Retinal pigment epithelial cell (primary cell): ENCODE measurements at places on chromosomes 16 and 17.
A peak's percentile ranks its signal among the peaks of the same experiment; 100 is the strongest.

DNA sequence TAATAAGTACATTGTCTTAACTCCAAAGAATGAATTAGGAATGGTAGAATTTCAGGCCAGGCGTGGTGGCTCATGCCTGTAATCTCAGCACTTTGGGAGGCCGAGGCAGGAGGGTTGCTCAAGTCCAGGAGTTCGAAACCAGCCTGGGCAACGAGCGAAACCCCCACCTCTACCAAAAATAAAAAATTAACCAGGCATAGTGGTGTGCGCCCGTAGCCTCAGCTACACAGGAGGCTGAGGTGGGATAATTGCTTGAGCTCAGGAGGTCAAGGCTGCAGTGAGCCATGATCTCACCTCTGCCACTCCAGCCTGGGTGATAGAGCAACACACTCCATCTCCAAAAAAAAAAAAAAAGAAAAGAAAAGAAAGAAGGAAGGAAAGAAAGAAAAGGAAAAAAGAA lies 18.5 kb upstream of the BBS2 start:
- DNase-seq: no peak

- DNase-seq: no peak
These were observed 197.5 kb downstream of the FTO start for GRCh38 chr16:53901408-53901807.

- no peak for DNase-seq
These were observed 70.7 kb downstream of the CMIP start for GRCh38 chr16:81515281-81515680.

DNA sequence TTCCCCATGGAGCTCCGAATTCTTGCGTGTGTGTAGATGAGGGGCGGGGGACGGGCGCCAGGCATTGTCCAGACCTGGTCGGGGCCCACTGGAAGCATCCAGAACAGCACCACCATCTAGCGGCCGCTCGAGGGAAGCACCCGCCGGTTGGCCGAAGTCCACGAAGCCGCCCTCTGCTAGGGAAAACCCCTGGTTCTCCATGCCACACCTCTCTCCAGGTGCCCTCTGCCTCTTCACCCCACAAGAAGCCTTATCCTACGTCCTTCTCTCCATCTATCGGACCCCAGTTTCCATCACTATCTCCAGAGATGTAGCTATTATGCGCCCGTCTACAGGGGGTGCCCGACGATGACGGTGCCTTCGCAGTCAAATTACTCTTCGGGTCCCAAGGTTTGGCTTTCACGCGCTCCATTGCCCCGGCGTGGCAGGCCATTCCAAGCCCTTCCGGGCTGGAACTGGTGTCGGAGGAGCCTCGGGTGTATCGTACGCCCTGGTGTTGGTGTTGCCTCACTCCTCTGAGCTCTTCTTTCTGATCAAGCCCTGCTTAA lies 617 bp upstream of the SENP3 start:
- peak; percentile 54 for DNase-seq

GRCh38 chr17:12759090-12759489 lies 30.2 kb upstream of the ARHGAP44 start:
- no peak for DNase-seq

DNA sequence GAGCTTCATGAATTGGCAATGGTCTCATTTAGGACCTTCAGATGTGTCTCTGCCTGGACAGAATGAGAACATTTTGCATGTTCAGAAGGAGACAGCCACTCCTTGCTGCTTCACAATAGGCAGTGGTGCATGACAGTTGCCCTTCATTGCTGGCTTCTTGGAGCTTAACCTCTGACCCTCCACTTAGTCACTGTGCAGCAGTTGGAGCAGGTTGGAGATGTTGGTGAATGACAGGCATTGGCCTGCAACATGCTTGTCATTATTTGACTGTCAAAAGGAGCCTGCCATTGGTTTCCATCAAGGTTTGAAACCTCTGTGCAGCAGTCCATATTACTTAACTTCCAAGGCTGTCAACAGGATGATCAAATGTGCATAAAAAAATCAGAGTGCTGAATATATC lies 22.7 kb downstream of the FTO start:
- DNase-seq: no peak

- no peak for DNase-seq
These were observed 589.8 kb downstream of the HS3ST4 start for GRCh38 chr16:26281381-26282110.

GRCh38 chr16:28534542-28535373 lies 4.0 kb downstream of the NUPR1 start:
- no peak for DNase-seq

- DNase-seq: no peak
These were observed 91.8 kb upstream of the CLEC18A start for GRCh38 chr16:69859105-69859989.

DNA sequence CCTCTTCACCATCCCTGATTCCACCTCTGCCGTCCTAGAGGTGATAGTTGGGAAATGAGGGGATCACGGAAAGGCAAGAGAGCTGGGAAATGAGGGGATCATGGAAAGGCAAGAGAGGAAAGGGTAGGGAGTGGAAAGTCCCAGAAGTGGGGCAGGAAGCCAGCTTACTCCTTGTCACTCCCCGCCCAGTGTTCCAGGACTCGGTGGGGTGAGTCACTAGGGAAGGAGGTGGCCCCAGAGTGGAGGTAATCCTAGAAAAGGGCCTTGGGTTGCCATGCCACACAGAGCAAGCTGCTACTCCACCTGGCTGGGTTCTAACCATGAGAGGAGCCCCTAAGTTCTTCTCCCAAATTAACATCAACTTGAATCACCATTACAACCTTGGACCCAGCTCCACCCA lies 14.8 kb downstream of the ALOXE3 start:
- no peak for DNase-seq

DNA sequence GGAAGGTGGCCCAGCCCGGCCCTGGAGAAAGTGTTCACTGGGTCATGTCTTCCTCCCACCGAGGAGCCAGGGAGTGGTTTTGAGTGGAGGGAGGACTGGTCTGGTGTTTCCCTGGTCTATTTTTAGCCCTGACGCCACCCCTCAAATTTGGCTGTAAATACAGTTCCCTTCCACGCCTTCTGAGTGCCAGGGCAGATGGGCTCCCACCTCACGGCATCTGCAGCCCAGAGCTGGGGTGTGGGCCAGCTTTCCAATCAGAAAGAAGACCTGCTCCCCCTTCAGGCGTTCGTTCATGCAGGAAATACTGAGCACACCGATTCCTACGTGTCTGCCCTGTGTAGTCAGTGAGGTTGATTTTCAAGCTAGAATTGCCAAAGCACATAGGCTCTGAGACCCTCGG lies 53.7 kb downstream of the SNX20 start:
- DNase-seq: no peak
